Esophagus squamous epithelium (tissue), 5 donors: ENCODE measurements at places on chromosomes 3 and 15.
A peak's percentile ranks its signal among the peaks of the same experiment; 100 is the strongest.

DNA sequence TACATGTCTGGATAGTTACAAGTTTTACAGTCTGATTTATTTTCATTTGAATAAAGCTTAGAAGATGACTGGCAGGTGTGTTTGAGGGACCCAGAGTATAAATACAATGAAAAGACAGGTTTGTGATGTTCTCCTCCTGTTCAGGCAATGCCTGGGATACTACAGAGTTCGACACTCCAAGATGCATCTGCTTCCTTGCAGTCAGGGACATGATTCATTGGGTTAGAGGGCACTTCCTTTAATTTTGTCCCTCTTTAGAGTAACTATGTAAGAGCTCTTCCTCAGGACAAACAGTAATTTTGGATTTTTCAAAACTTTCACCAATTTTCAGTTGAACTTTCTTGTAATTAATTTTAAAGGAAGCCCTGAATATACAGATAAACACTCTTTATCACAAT is 102.0 kb downstream of the LMLN start:
- no peak for DNase-seq

DNA sequence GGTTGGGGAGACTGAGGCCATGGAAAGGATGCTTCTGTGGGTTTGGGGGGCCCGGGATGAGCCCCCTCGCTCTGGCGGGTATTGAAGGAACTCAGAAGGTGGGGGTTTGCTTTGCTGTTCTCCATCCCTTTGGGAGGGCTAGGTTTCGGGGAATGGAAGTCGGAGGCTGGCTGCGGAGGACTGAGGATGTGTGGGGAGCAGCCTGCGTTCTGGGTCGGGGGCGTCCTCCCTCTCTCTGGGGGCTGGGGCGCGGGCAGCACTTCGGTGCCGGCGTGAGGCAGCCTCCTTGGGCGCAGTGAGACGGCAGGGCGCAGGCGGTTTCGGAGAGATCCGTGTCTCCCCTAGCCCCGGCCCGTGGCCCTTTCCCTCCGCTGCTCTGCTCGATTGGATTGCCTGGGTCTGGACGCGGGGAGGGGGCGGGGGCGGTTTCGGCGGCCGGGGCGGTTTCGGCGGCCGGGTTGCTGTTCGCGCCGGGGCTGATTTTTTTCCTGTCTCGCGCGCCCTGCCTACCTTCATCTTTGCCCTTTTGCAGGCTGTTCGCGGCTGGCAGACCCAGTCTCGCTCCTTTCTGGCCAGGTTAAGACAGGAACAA is 1.4 kb downstream of the PTPRG start:
- DNase-seq = no peak

DNA sequence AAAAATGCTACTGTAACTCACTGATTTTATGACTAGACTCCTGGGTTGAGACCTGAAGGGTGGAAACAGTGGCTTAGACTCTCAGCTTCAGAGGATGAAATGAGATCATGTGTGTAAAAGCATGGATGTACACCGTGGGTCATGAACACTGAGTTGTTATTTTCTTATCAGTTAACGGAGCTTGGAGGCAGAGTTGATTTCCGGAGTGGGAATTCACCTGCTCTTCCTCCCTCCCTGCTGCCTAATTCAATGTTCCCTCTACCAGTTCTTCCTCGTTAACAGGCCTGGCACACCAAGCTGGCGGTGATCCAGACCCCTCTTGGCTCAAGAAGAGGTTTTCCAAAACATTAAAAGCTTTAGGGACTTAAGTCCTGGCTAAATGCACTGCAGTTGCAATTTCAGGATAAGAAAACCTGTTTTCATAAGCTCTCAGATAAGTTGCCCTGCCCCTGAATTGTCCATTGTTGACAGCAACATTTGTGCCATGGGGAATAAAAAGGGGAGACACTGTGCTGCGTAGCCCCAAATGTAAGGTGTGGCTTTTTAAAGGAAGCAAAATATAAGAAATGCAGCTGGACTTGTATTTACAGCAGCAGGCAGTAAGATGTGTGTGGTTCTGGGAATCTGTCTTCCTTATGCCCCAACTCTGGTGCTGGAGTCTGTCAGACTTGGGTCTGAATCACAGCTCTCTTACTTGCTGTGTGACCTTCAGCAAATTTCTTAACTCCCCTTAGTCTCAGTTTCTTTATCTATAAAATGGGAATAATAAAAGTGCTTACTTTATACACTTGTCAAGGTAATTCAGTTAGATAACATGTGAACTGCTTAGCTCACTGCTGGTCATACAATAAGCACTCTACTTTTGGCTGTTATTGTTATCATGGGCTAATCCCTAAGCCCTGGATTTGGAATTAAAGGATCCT is 9.9 kb downstream of the PDIA5 start:
- no peak for DNase-seq

DNA sequence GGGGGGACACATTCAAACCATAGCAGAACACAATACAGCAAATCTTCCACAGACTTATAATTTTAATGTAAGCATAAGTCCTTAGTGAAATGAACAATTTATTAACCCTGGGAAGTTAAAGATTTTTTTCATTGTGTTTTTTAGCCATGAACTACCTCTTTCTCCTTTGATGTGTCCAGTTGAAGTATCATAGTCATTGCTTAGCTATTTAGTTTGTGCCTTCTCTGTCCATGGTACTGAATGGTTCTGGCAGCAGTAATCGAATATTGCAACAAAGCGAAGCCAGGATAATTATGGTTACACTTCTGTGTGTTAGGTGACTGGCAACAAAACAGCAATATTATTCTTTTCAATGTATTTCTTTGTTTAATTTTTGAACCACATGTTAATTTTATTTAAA is 403.0 kb upstream of the ONECUT1 start:
- no peak for DNase-seq

DNA sequence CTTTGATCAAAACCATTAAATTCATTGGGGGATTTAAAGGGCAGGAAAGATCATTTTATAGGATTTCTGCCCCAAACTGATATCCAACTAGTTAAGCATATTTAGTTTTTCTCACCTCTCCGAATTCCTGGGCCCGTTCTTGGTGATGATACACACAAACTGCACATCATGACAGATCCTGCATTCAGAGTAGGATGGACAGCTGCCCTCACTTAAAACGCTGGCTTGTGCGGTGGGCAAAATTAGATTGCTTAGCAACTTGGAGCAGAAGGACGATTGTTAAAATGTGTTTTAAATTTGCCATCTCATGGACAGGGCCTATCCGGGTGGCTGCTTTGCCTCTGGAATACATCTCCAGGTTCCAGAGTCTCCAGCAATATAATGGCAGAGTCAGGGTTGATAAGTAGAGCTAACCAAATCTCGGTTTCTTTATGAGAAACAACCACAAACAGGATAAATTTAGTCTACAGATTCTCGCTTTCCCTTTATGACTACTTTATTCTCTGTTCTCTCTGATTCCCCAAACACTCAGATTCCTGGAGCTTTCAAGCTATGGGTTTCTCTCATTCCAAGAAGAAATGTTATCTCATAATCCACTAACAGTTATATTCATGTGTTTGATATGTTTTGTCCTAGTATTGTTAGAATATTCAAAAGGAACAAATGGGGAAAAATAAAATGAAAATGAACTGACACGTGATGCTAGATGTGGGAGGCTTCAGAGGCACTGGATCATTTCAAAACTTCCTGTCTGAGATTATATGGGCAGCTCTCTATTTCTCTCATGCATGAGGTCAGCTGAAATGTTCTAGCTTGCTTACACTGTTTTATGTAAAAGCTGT is 1014.1 kb upstream of the SEMA6D start:
- DNase-seq = no peak

- DNase-seq = no peak
Measured at GRCh38 chr3:121736112-121736511, 13.4 kb downstream of the GOLGB1 start.

DNA sequence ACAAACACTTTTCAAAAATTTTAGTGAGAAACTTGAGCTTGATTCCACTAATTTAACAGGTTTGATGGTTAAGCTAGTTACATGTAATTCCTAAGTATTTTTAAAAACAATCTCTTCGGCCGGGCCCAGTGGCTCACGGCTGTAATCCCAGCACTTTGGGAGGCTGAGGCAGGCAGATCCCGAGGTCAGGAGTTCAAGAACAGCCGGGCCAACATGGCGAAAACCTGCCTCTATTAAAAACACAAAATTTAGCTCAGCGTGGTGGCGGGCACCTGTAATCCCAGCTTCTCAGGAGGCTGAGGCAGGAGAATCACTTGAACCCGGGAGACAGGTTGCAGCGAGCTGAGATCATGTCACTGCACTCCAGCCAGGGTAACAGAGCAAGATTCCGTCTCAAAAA is 25.3 kb downstream of the TRA2B start:
- DNase-seq = no peak

DNA sequence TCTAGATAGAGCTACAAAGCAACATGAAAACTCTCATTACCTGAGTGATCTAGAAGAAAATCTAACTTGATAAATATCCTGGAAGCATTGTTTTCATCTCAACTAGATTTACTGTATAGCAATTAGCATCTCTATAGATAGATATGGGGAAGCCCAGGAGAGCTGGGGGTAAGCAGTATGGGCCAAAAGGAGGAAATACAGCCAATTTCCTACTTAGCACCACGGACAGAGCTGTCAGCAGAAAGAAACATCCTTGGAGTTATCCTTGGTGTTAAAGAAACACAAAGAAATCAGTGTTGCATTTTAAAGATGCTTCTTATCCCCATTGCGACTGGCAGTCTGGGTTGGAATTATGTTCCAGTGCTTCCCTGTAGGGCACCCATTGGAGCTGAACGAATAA is 126.2 kb downstream of the TIGIT start:
- no peak for DNase-seq

- DNase-seq = no peak
Measured at GRCh38 chr3:152388631-152389030, 119.9 kb downstream of the MBNL1 start.

- DNase-seq = peak; percentile 2
Measured at GRCh38 chr3:100709842-100710260, 557 bp downstream of the TFG start.

- DNase-seq = no peak
Measured at GRCh38 chr3:141268791-141269190, 37.2 kb downstream of the PXYLP1 start.

DNA sequence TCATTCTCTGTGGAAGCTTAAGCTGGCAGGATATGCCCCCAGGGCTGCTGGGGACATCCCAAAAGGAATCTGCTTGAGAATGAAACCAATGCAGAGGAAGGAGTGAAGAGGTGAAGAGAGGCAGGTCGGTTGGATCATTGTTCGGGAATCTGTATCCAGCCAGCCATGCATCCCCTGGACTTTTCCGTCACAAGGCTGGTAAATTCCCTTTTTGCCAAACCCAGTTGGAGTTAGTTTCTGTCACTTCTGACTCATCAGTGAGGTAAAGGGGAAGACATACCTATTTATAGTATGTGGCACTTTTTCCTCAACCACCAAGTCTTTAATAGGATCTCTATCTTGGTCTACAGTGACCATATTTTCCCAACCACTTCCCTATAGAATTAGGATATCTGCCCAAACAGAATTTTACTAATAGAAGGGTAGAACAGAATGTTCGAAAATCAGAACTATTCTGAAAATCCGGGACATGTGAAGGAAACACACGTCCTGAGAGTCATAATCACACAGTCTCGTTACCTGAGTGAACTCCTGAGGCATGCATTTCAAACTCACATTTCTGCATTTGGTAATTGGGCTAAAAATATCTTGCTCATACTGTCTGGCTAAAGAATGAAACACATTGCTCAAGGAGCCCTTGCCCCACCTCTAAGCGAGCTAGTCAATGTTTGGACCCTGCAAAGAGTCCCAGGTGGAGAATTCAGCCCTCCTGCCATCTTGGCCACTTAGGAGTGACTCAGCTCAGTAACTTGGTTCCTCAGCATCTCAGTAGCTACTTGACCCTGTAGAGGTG is 289.7 kb upstream of the ADAMTS9 start:
- DNase-seq = no peak

- DNase-seq = no peak
Measured at GRCh38 chr3:147049821-147050220, 356.5 kb downstream of the ZIC4 start.

DNA sequence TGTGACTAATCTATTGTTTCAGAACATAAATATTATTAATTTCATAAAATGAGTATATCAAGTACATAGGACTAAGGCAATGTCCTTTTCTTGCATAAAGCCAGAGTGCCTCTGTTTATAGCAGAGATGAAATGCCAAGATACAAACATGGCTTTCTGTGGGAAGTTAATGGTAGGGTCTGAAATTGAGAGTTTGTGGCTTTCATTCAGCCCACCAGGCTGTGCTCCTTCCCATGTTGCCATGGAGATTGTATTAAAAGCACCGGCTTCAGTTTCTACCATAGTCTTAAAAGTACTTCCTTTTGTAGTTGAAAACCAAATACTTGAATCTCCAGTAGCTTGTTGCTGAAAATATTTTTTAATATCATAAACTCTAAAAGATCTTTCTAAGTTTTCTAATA is 114.0 kb downstream of the LRRC28 start:
- no peak for DNase-seq

- DNase-seq = no peak
Measured at GRCh38 chr3:53227993-53228885, 27.6 kb downstream of the TKT start.

- DNase-seq = no peak
Measured at GRCh38 chr15:52556524-52557273, 12.1 kb downstream of the ARPP19 start.

- no peak for DNase-seq
Measured at GRCh38 chr3:27573138-27573537, 89.0 kb upstream of the SLC4A7 start.
